ENCODE measurements at places on chromosomes 11 and 22.
A peak's percentile ranks its signal among the peaks of the same experiment; 100 is the strongest.

DNA sequence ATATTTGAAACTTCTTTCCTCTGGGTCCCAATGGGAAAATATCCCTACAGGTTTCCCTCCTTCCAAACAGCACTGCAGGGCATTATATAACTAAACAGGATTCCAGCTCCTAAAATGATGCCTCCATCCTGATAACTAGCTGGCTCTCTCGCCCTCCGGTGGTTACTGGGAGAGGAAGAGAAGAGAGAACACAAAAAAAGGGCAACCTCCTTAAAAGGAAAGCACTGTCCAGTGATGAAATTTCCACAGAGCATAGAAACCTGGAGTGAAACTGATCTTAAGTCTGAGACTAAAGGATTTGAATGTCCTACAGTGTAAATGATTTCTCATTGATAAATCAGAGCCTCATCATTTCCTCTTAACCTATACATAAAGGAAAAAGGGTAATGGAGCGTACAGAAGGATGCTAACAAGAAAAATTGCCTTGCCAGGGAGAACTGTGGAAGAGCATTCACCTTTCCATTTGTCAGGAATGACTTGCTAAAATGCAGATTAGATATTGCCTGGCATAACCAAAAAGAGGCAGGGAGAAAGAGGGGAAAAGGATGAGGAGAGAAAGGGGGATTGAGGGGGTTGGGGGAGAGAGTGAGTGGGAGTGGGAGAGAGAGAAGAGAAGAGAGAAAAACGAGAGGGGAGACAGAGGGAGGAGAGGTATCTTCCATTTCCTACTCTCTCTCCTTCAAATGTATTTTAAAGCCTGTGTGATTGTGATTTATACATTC lies 121.3 kb downstream of the APOL5 start:
- DNase-seq = no peak

DNA sequence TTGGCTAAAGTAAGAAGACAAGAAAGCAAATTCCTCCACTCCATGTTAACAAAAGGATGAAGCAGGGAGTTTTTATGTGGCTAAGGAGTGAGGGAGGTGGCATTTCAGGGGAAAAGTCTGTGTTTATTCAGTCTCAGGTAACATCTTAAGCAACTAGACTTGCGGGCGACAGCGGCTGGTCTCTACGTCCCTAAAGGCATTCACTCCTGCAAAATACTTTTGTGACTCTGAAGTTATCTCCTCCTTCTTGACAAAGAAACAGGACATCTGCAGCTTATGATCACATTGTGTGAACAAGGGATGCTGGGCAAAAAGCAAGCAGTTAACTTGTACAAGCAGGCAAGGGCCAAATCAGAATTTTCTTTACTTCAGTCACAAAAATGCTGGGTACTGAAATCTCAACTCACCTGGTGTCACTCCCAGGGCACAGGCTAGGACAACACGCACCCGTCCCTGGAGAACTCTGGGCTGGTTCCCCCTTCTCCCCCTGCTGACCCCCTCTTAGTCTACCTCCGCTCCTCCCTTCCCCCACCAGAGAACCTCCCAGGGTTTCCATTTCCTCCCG lies 38.3 kb downstream of the IGLL5 start:
- peak; percentile 15 for DNase-seq

- DNase-seq = no peak
These were observed 274.2 kb downstream of the FAM76B start for GRCh38 chr11:95515371-95515770.

DNA sequence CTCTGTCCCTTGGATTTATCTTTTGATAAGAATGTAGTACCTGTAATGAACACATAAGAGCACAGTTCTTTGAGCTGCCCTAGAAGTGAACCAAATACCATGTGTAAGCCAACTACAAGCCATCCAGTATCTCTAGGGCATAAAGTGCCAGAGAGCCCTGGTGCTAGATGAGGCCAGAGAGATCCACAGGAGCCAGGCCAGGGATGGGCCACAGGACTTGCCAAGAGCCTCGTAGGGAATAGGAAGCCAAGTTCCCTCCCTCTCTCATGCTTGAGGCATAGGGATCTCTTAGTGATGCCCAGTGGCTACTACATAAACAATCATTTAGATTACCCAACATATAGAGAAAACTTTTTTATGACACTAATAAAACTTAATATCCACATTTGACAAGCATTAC lies 64.8 kb upstream of the FAR1 start:
- no peak for DNase-seq

DNA sequence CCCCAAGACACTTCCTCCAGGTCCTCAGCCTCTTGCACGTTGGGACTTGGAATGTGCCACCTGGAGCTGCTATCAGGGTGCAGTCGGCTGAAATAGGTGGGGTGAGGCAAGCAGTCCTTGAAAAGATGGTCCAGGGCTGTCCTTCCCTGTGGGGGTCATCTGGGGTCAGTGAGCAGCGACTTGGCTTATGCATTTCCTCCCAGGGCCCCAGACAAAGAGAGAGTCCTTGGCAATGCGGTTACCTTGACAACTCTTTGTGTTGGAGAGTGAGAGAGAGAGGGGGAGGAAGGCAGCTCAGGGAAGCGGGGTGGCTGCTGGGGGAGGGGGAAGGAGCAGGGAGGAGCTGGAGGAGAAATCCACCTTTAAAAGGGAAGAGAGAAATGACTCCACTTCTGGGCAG lies 93.8 kb downstream of the MIAT start:
- DNase-seq = no peak

GRCh38 chr11:110071197-110071596 lies 22.0 kb upstream of the ZC3H12C start:
- no peak for DNase-seq

DNA sequence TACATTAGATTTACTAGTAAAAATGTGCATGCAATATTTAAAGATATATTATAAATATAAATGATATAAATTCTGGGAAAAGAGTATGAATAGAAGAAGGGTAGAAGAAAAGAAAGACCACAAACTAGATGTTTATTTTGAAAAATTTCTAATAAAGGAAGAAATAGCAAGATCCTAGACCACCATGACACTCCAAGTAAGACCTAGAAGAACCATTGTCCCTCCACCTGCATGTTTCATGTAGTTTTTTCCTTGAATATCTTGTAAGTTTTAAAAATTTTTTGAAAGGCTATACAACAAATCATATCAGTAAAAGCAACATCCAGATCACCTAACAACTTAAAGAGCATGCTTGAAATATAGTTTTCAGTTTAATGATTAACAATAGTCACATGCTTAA lies 46.8 kb downstream of the ARHGAP32 start:
- no peak for DNase-seq

DNA sequence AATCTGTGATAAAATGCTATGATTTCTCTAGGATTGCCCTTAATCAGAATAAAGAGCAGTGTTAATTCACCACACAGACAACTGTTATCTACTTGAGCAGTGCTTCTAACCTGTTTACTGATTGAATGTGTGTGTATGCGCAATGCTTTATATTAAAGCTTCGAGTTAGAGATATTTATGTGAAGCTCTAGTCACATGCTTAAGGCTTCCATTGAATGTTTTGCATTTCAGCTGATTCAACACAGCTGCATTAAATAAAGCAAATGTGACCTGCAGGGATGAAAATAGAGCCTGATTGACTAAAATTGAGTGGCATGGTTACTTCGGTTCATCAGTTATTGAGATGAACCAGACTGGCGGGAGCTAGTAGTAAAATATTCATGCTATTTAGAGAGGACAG lies 395.3 kb downstream of the JRKL start:
- DNase-seq = no peak

DNA sequence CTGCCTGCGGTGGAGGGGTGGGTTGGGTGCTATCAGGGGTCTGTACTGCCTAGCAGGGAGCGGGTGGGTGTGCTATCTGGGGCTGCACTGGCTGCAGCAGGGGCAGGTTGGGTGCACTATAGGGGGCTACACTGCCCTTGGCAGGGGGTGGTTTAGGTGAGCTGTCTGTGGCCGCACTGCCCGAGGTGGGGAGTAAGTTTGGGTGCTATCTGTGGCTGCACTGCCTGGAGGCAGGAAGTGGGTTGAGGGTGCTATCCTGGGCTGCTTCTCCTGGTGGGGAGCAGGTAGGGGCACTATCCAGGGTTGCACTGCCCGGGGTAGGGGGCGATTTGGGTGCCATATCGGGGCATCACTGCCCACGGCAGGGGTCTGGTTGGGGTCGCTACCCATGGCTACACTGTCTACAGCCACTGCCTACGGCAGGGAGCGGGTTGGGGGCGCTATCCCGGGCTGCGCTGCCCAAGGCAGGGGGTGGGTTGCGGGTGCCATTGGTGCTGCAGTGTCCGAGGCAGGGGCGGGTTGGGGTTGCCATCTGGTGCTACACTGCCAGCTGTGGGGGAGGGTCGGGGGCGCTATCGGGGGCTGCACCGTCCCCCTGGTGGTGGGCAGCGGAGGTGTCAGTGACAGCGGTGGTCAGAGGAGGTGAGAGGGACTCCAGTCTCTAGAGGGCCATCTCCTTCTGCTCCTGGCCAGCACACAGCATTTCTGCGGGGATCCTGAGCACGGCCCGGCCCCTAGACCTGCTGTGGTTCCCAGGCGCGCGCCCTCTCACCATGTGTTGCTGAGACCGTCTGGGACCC lies 1.3 kb upstream of the RFPL2 start:
- DNase-seq = no peak

DNA sequence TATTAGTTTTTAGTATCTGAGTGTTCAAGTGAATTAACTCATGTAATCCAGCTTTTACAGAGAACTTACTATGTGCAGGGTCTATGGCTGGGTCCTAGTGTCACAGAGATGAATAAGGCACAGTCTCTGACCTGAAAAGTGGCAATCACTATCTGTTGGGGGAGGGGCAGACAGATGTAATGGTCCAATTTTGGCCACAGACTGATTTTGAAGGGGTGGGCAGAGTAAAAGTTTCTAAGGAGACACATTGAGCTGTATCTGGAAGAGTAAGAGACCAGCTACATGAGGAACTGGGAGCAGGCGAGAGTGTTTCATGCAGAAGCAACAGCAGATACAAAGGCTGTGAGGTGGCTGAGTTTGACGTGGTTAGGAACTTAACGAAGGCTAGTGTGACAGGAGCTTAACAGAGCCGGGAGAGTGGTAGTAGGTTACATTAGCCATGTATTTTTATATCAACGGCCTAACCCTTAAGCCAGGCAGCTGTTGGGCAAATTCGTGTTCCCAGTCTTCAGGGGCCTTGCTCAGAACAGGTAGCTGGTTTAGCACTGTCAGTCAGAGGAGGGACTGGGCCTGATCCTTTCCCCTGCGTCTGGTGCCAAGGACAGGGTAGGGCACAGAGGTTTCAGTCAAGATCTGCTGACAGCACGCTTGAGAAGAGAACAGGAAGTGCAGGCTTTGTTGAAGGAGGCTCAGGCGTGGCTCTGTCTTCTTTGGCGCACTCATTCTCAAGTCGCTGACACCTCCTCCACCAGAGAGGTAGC lies 1.4 kb upstream of the STIM1 start:
- no peak for DNase-seq

GRCh38 chr11:115300660-115301428 lies 203.4 kb downstream of the CADM1 start:
- no peak for DNase-seq

DNA sequence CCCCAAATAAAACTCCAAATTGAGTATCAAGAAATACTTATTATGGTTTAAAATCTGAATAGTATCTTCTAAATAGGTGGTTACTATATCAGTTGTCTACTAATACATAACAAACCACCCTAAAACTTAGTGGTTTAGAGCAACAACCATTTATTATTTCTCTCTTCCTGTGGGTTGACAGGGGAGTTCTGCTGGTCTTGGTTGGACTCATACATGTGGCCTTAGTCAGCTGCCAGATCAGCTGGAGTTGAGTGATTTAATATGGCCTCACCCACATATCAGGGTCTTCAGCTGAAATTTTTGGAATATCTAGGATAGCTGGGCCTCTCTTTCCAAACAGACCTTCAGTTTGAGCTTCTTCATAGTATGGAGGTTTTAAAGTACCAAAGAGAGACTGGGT lies 34.5 kb downstream of the C11orf65 start:
- no peak for DNase-seq

- no peak for DNase-seq
These were observed 1.2 kb downstream of the MRPL17 start for GRCh38 chr11:6681949-6682348.

- no peak for DNase-seq
These were observed 2.4 kb downstream of the RRP8 start for GRCh38 chr11:6601041-6601461.

DNA sequence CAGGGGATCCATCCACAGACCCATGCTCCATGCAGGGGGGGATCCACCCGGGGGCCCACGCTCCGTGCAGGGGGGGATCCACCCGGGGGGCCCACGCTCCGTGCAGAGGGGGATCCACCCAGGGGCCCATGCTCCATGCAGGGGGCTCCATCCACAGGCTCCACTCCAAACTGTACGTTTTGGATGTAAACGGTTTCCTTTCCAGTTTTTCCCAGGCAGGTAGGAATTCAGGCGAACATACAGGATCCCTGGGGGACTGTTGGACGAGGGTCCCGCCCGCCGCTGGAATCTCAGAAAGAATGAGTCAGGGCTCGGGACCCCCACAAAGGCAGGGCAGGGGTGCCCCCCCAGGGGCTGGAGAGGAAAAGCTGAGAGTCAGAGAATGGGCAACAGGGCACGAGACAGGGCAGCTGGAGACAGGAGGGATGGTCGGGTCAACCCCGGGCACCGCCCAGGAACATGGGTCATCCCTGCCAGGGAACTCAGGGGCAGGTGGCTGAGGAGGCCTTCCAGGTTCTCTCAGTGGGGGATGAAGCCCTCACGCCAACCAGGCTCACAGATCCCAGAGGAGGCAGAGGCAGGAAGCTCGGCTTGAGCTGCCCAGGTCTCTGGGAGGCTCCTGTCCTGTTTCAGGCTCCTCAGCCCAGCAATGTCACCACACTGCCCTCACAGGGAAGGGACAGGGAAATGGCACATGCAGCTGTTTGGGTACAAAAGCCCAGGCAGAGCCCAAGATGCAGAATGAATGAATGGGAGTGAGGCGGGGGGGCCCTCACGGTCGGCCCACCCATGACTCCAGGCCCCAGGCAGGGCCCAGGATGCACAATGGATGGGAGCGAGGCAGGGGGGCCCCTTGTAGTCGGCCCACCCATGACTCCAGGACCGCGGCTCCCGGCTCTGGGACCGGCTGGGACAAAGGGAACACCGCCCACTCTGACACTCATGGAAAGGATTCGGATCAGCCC lies 200.2 kb downstream of the BRD1 start:
- DNase-seq = no peak
